SJCRH30 (cell line): ENCODE measurements at places on chromosomes 7 and 10. TPM values are rescaled to one million over a fixed set of nuclear protein-coding genes. Genes with fewer than 3 reads are reported as not detected.

DNA sequence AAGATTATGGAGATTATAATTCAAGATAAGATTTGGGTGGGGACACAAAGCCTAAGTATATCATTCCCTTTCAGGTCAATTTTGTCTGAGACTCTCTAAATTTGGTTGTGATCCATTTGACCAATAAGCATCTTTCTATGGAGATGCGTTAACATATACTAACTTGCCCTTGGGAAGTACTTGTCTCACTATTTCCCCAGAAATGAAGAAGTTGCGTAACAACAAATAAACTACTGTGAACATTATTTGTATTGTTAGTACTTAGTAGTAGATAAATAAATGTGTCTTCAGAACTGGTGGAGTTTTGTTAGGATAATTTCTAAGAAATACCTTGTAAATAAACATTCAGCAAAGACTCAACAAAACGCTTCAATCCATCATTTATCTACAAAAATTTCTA lies 127.3 kb upstream of the LYZL2 start:
- no peak for DNase-seq
- no peaks in the 10 kb centered on the region for H3K27me3 ChIP-seq
- H3K36me3 ChIP-seq, result no peaks in the 10 kb centered on the region
- peaks cover 10% of the 10 kb centered on the region for H3K4me1 ChIP-seq
- no peak overlapping the region for H3K4me3 ChIP-seq
- H3K27ac ChIP-seq, result no peak overlapping the region

DNA sequence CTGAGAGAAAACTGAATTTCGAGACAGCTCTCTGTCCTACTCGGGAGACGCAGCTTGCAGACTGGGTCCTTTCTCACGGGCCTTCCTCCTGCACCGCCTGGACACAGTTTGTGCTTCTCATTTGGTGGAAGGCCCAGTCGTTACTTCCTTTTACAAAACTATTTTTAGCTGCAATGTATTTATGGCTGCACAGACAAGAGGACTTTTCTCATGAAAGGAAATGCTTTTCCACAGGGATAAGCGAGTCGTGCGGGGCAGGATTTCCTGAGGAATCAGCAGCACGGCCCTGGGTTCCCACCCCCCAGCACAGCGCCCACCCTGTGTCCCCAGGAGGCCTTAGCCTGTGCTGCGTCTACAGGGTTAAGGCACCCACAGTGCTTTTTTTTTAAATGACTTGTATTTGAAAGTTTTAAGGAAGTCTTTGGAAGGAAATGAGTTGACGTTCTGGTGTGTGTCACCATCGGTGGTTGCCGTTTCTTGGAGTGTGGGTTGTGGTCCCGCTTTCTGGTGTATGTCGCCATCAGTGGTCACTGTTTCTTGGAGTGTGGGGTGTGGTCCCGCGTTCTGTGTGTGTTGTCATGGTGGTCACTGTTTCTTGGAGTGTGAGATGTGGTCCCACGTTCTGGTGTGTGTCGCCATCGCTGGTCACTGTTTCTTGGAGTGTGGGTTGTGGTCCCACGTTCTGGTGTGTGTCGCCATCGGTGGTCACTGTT lies 50.9 kb downstream of the INPP5A start:
- H3K27ac ChIP-seq, result no peak overlapping the region
- no peaks in the 10 kb centered on the region for H3K36me3 ChIP-seq
- H3K27me3 ChIP-seq, result no peaks in the 10 kb centered on the region
- no peaks in the 10 kb centered on the region for H3K4me1 ChIP-seq

DNA sequence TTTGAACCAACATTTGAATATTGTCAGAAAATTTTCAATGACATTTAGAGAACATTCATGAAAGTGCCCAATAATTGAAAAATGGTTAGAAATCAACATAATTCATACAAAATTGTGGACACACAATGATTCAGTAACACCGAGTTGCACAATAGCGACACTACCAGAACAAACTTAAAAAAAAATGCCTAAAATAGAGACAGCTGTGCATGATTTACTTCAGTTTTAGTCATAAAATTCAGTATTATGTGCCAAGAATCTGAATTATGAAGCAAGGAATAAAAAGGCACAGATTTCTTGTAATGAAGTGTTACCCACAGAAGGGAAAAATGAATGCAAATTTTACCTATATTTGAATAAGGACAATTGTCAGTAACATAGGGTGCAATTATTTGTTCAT lies 396.0 kb downstream of the SEMA3D start:
- no peak overlapping the region for H3K27ac ChIP-seq
- peaks cover 6% of the 10 kb centered on the region; the same call in 1 of the 2 replicates for H3K4me1 ChIP-seq
- DNase-seq, result no peak
- no peak overlapping the region for H3K4me3 ChIP-seq
- H3K27me3 ChIP-seq, result no peaks in the 10 kb centered on the region
- H3K36me3 ChIP-seq, result no peaks in the 10 kb centered on the region

DNA sequence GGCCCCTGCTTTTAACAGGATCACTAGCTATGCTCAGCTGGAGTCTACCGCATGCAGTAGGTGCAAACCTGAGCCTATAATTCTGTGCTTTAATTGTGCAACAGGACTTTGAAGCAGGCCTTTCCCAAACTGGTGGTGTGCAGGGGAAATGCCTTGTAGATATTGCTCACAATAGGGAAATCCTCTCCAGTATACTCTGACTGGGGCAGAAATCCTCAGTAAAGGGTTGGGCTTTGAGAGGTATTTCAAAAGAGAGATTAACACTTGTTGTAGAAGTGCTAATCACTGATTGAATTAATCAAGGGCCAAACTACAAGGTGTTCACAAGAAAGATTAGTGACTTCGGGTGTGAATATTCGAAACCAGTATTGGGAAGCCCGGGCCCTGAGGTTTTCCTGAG lies 58.5 kb upstream of the EXOC6 start:
- H3K27me3 ChIP-seq, result no peaks in the 10 kb centered on the region
- H3K27ac ChIP-seq, result no peak overlapping the region
- no peak for DNase-seq
- no peaks in the 10 kb centered on the region for H3K4me1 ChIP-seq
- no peaks in the 10 kb centered on the region for H3K36me3 ChIP-seq
- H3K4me3 ChIP-seq, result no peak overlapping the region

DNA sequence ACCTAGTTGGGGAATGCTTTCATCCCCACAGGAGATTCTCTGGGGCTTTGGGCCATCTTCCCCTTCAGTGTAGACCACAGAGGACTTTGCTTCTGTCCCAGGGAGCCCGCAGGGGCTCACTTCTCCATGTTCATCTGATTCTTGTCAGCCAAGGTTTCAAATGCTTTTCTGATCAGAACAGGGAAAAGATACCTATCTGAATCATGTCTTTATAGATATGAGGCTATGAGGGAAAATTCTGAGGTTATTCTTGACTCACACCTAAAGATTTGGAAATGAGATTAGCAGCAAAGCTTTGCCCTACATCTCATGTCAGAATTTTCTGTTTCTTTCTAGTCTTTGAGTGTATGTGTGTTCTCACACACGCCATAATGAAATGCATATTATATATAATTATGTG lies 53.3 kb downstream of the FIGNL1 start:
- no peak overlapping the region for H3K27ac ChIP-seq
- no peaks in the 10 kb centered on the region for H3K4me1 ChIP-seq
- H3K36me3 ChIP-seq, result no peaks in the 10 kb centered on the region
- peaks cover 3% of the 10 kb centered on the region; the same call in 1 of the 2 replicates for H3K27me3 ChIP-seq

DNA sequence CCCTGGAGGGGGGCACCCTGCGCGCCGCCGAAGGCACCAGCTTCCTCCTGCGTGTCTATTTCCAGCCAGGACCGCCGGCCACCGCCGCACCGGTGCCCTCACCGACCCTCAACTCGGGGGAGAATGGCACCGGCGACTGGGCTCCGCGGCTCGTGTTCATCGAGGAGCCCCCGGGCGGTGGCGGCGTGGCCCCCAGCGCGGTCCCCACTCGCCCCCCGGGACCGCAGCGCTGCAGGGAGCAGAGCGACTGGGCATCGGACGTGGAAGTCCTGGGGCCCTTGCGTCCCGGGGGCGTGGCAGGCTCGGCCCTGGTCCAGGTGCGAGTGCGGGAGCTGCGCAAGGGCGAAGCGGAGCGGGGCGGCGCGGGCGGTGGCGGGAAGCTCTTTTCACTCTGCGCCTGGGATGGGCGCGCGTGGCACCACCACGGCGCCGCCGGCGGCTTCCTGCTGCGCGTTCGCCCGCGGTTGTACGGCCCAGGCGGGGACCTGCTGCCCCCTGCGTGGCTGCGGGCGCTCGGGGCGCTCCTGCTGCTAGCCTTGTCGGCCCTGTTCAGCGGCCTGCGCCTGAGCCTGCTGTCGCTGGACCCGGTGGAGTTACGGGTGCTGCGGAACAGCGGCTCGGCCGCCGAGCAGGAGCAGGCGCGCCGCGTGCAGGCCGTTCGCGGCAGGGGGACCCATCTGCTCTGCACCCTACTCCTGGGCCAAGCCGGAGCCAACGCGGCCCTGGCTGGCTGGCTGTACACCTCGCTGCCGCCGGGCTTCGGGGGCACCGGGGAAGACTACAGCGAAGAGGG lies 594 bp downstream of the CNNM1 start:
- H3K27ac ChIP-seq, result no peak overlapping the region
- no peaks in the 10 kb centered on the region for H3K4me1 ChIP-seq
- no peaks in the 10 kb centered on the region for H3K36me3 ChIP-seq
- H3K4me3 ChIP-seq, result no peak overlapping the region

GRCh38 chr7:25625306-25625992 lies 397.2 kb upstream of the NPVF start:
- H3K36me3 ChIP-seq, result no peaks in the 10 kb centered on the region
- H3K27me3 ChIP-seq, result no peaks in the 10 kb centered on the region
- no peak for DNase-seq
- H3K4me3 ChIP-seq, result no peak overlapping the region

DNA sequence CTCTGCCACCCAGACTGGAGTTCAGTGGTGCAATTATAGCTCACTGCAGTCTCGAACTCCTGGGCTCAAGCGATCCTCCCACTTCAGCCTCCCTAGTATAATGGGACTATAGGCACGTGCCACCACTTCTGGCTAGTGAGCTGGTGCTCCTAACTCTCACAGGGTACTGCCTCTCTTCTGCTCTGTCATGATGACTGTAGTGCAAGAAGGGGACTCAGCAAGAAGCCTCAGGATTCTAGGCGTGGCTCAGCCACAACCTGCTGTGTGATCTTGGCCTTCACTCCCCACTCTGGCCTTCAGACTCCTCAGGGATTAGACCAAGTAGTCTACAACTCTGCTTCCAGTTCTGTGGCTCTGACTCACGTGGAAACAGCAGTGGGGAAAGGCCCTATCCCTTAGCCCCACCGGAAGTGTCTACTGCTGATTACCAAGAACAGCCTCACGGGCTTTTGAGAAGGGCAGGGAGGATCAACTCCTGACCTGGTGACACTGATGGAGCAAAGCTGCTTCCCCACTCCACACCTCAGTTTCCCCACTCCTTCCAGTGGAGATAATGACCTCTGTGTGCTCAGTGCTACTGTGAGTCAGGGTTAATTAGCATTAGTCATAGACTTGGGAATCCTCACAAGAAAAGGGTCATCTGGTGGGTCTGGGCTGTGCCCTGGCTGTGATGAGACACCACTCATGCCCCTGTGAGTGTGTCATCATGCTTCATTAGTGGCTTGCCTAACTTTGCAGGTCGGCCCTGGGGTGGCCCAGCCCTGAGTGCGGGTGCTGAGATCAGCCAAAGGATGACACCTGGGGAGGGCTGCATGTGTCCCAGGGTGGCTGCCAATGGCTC lies 41.1 kb downstream of the ZC3HC1 start:
- DNase-seq, result peak; percentile 33
- H3K4me1 ChIP-seq, result peaks cover 29% of the 10 kb centered on the region
- no peaks in the 10 kb centered on the region for H3K36me3 ChIP-seq
- H3K4me3 ChIP-seq, result no peak overlapping the region

- H3K36me3 ChIP-seq, result no peaks in the 10 kb centered on the region
- DNase-seq, result no peak
- no peak overlapping the region for H3K27ac ChIP-seq
- H3K4me1 ChIP-seq, result no peaks in the 10 kb centered on the region
- H3K27me3 ChIP-seq, result no peaks in the 10 kb centered on the region
These were observed 467.5 kb upstream of the LRRN3 start for GRCh38 chr7:110623436-110623835.

GRCh38 chr10:28942012-28942411 lies 264.7 kb downstream of the BAMBI start:
- H3K4me1 ChIP-seq, result peaks cover 9% of the 10 kb centered on the region; the same call in 1 of the 2 replicates
- H3K27ac ChIP-seq, result no peak overlapping the region
- no peak overlapping the region for H3K4me3 ChIP-seq
- no peaks in the 10 kb centered on the region for H3K36me3 ChIP-seq

GRCh38 chr7:3879355-3880075 lies 578.5 kb downstream of the SDK1 start:
- H3K36me3 ChIP-seq, result no peaks in the 10 kb centered on the region
- no peaks in the 10 kb centered on the region for H3K27me3 ChIP-seq
- DNase-seq, result no peak
- no peaks in the 10 kb centered on the region for H3K4me1 ChIP-seq
- H3K27ac ChIP-seq, result no peak overlapping the region
- no peak overlapping the region for H3K4me3 ChIP-seq

DNA sequence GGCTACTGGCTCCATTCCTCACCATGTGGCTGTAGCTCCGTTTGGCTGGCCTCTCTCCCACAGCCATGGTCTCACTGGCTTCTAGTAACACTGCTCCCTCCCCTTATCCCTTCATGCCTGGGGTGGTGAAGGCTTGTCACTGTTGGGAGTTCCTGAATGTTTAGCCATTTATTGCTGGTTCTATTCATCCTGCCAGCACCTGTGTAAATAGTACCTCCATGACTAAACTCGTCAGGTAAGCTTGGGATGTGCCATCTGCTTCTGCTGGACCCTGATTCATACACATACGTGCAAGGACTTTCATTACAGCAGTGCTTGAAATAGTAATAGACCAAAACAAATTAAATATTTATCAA lies 61.6 kb downstream of the CCDC71L start:
- H3K27me3 ChIP-seq, result no peaks in the 10 kb centered on the region; the same call in 1 of the 2 replicates
- no peaks in the 10 kb centered on the region for H3K36me3 ChIP-seq
- no peak overlapping the region for H3K4me3 ChIP-seq
- 0 out of 2 replicates have a peak, but pooled peaks cover 3% of the 10 kb centered on the region for H3K4me1 ChIP-seq
- no peak overlapping the region for H3K27ac ChIP-seq

- no peaks in the 10 kb centered on the region for H3K36me3 ChIP-seq
- no peaks in the 10 kb centered on the region; the same call in 1 of the 2 replicates for H3K27me3 ChIP-seq
- no peak overlapping the region for H3K4me3 ChIP-seq
- DNase-seq, result no peak
These were observed 416.8 kb downstream of the GALNT17 start for GRCh38 chr7:71548746-71549145.

DNA sequence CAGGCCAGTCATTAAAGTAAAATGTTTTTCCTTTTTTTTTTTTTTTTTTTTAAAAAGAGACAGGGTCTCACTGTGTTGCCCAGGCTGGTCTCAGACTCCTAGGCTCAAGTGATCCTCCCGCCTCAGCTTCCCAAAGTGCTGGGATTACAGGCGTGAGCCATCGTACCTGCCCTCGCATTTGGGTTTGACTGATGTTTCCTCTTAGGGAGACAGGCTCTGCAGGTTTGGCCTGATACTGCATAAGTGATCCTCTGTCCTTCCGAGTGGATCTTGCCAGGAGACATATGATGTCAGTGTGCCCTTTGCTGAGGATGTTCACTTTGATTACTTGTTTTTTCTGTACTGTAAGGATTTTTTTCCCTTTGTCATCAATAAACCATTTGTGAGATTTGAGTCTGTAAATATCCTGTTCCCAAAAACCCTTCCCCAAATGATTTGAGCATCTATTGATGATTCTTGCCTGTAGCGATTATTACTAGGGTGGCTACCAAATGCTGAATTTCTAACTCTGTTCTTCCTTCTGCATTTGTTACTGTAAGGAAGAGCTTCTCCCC lies 19.7 kb downstream of the LIMK1 start:
- H3K36me3 ChIP-seq, result peaks cover 37% of the 10 kb centered on the region
- DNase-seq, result no peak
- peaks cover 25% of the 10 kb centered on the region for H3K4me1 ChIP-seq

Gene VAX1
- not detected in 2 replicates for total RNA-seq

Gene SNCG
- 38.1 and 55.5 TPM in 2 replicates for total RNA-seq

Gene OR2A42
- total RNA-seq, result not detected in 2 replicates

Gene GNAT3
- total RNA-seq, result not detected in 2 replicates

Gene ADAM12
- total RNA-seq, result 0.26 and 0.33 TPM in 2 replicates

Gene TRIM73
- total RNA-seq, result 0.20 and 1.8 TPM in 2 replicates

Gene AQP1
- total RNA-seq, result 29.4 and 31.4 TPM in 2 replicates

Gene GCC1
- total RNA-seq, result 12.9 and 14.5 TPM in 2 replicates

Gene DRGX
- 15.0 and 17.8 TPM in 2 replicates for total RNA-seq

Gene HOXA5
- total RNA-seq, result 10.4 and 11.9 TPM in 2 replicates

Gene WEE2
- total RNA-seq, result not detected in 2 replicates
